ENCODE measurements at places on chromosomes 1 and 21.

GRCh38 chr1:168100315-168101002 is 36.3 kb downstream of the GPR161 start:
- DNase-seq, result no peak

- no peak for DNase-seq
These were observed 50.9 kb downstream of the TAS1R2 start for GRCh38 chr1:18808550-18808949.

DNA sequence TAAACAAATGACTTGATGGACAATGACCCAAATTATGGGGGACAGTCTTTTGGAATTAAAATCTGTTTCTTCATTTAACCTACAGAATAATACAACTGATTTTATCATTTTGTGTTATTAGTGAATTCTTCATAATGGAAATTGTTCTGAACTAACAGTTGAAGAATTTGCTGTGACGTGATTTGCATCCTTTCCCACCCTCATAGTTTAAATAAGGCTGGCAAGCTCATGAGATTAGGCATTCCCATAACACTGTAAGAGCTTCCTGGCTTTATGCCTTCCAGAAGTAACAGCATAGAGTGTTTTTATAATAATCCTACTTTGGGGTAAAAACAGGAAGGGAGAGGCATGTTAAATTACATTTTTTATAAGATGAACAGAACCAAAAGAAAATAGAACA is 95.7 kb downstream of the ATP6V1G3 start:
- no peak for DNase-seq

DNA sequence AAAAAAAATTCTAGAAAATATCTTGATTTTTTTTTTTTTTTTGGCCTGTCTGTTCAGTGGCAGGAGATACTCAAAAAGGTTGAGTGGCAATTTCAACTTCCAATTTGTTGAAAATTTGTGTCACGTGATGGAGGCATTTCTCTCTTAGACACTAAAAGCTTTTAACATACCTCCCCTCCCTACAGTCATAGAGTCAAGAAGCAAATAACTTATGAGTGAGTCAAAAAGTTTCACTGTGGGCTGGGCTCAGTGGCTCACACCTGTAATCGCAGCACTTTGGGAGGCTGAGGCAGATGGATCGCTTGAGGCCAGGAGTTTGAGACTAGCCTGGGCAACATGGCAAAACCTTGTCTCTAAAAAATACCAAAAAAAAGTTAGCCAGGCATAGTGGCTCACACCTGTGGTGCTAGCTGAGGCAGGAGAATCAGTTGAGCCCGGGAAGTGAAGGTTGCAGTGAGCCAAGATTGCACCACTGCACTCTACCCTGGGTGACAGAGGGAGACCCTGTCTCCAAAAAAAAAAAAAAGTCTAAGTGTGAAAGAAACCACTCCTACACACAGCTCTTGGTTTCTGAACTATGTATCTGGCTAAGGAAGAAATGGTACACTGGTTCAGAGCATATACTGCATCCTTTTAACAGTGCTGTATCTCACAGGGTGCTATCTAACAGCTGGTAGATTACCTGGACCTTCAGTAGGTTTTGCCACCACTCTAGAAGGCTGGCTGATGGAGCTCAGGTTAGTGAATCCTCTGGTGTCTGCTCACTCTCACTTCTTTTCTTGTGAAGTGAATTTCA is 11.6 kb upstream of the BSDC1 start:
- no peak for DNase-seq

DNA sequence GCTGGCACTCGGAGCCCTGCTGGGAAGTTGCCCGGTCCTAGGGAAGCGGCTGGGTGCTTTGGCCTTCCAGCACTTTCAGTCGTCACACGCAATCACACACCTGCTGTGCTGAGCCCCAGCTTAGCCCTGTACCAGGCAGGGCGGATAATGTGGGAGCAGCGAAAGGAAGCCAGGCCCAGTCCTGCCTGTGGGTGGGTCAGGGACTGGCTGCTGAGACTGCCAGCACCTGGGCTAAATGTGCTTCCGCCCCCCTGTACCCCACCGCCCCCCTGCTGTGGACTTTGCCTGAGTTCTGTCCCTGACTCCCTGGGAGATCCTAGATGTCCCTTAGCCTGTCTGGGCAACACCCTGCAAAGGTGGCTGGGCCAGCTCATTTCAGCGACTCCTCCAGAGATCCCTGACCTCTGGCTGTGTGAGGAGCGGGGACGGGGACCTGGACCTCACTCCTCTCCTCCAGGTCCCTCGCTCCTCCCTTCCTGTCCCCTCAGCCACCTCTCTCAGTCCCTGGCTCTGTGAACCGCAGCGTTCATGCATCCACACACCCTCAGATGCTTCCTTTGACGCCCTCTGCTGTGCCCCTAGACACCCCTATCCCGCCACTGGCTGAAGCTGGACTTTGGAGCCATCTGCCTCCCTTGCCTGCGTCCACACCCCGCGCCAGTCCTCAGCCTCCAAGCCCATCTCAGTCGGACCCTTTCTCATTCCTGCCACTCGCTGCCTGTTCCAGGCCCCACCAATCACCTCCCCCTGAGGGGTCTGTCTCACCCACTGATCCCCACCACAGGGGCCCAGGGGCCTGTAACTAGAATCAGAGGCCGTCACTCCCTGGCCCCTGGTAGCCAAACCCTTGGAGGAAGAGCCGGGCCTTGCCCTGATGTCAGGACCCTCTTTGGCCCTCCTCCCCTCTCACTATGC is 1.4 kb downstream of the MMEL1 start:
- DNase-seq, result no peak

DNA sequence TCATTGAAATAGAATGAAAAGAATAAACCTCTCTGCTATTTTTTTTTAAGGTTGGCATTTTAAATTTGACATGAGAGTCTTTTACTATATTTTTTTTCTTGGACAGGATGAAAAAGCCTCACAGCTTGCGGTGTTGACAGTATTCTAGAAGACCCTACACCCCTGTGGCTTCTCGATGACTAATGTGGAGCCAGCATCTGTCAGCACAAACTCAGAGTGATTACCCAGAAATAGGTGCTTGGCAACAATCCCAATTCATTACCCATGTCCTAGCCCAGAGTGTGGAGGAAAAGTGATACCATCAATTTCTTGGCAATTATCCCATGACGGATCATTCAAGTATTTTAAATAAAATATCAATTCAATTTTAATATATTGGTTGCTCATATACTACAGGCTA is 186.8 kb upstream of the MAP1LC3C start:
- DNase-seq, result no peak

GRCh38 chr1:157442065-157442464 is 110.2 kb downstream of the FCRL5 start:
- no peak for DNase-seq

DNA sequence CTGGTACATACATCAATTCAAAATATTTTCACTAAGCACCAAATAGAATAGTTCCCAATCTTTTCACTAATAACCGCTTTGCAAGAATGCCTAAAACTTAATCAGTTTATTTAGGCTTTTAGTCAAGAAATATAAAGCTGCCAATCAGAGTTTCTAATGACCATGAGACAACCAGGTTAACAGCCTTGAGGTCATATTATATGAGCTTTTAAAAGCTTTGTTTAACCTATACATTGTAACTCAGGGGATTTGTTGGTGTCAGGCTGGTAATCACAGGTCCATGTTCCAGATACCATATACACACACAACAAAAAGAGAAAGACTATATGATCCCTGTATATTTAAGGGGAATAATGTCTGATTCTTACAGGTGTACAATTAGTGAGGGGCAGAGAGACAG is 246.2 kb upstream of the ADGRL2 start:
- DNase-seq, result no peak

Data from stimulated activated CD4-positive, alpha-beta T cell treated with anti-CD3 and anti-CD28 coated beads, Interleukin-1b, Interleukin-23, amount 100 ng/mL, for 24 hours (primary cell).